WTC11 (cell line): ENCODE measurements at places on chromosomes 11 and 22.

- no peaks in the 10 kb centered on the region for H3K27me3 ChIP-seq
- DNase-seq, result no peak
- no peak overlapping the region for H3K4me3 ChIP-seq
- peaks cover 92% of the 10 kb centered on the region for H3K36me3 ChIP-seq
- H3K27ac ChIP-seq, result no peak overlapping the region
- no peaks in the 10 kb centered on the region for H3K4me1 ChIP-seq
Measured at GRCh38 chr11:61417670-61418069, 12.1 kb downstream of the CPSF7 start.

- H3K27ac ChIP-seq, result no peak overlapping the region
- no peak for DNase-seq
- H3K4me3 ChIP-seq, result no peak overlapping the region
- no peaks in the 10 kb centered on the region for H3K27me3 ChIP-seq
- H3K4me1 ChIP-seq, result 0 out of 2 replicates have a peak, but pooled peaks cover 4% of the 10 kb centered on the region
- no peaks in the 10 kb centered on the region for H3K36me3 ChIP-seq
Measured at GRCh38 chr11:8617063-8617462, 23.0 kb upstream of the STK33 start.

GRCh38 chr22:33717694-33718396 lies 202.4 kb downstream of the LARGE1 start:
- no peak for DNase-seq
- no peaks in the 10 kb centered on the region for H3K27me3 ChIP-seq
- H3K4me3 ChIP-seq, result no peak overlapping the region
- H3K27ac ChIP-seq, result no peak overlapping the region

DNA sequence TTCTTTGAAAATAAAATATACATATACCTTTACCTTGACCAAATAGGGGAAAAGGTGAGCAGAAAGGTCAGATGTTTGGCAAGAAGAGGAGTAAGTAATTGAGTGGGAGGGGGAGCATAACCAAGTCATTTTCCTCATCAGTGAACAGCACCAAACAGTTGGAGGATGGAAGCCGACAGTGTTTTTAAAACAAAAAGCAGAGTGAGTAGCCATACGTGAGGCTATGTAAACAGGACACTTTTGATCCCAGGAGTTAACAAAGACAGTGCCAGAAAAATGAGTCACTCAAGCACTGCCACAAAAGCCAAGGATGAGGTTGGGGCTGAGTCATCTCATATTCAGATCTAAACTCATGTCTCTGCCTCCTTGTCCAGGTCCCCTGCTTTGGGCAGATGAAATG lies 734.7 kb downstream of the KCNA4 start:
- H3K27ac ChIP-seq, result no peak overlapping the region
- no peaks in the 10 kb centered on the region; the same call in 1 of the 2 replicates for H3K27me3 ChIP-seq
- no peaks in the 10 kb centered on the region for H3K4me1 ChIP-seq
- no peak for DNase-seq
- no peak overlapping the region for H3K4me3 ChIP-seq
- H3K36me3 ChIP-seq, result no peaks in the 10 kb centered on the region

DNA sequence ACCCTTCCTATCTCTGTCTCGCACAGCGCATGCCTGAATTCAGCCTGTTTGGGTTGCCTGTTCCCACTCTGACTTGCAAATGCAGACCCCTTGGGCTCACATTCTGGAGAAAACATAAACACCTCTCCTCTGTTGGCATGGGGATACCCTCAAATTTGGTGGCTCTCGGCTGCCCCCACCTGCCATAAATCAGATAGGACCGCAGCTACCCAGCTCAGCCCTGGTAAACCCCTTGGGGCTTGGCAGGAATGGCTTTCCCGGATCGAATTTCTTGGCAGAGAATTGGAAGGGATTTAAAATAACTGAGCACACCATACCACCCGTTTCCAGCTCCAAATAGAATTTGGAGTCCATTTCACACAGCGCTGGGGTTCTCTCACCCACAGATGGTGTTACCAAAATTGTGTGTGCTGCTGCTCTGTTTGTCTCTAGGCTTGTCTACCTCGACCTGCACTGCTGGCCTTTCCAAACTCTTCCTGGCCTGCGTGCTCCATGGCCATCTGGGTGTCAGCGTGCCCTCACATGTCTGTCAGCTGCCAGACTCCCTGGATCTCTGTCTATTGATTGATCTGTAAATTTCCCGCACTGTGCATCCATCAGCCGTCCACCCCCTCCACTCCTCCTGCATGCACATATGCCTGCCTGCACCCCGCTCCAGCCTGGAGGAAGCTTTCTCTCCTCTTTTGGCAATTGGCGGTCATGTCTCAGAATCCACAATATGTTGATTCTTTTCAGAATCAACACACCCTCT lies 134.0 kb downstream of the NTM start:
- H3K36me3 ChIP-seq, result no peaks in the 10 kb centered on the region
- 0 out of 2 replicates have a peak overlapping the region, but pooled peaks have one; percentile 26 for H3K27ac ChIP-seq
- H3K27me3 ChIP-seq, result no peaks in the 10 kb centered on the region
- peaks cover 18% of the 10 kb centered on the region for H3K4me1 ChIP-seq
- H3K4me3 ChIP-seq, result no peak overlapping the region
- peak; percentile 78 for DNase-seq

GRCh38 chr11:132941024-132941646 lies 591.2 kb downstream of the OPCML start:
- no peak overlapping the region for H3K4me3 ChIP-seq
- peaks cover 40% of the 10 kb centered on the region for H3K4me1 ChIP-seq
- H3K27me3 ChIP-seq, result peaks cover 44% of the 10 kb centered on the region
- H3K36me3 ChIP-seq, result no peaks in the 10 kb centered on the region
